Head of caudate nucleus (tissue), 42 donors: ENCODE measurements at places on chromosomes 13 and 19.

DNA sequence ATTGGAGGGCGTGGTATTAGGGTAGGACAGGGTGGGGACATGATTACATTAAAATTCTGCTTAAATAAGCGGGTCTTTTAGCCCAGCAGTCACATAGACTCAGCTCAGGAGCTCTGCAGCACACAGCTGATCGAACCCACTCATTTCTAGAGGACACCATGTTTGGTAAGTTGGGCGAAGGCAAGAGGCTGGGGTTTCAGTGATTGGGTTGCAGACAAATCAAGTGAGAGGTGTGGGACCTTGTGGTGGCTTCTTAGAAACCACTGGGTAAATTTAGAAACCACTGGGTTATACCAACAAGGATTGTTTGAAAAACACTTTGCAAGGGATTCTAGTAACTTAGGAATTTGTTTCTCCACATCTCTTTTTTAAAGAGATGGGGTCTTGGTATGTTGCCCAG lies at the start of gene LEUTX:
Gene LEUTX, plus strand, starts transcription at position 92 of the 400 bp plus-strand sequence. Its CDS starts 67 bp downstream, at position 159.
- no peak for DNase-seq

- no peak for DNase-seq
Observed at GRCh38 chr13:78198821-78199220, 280.2 kb upstream of the EDNRB start.

GRCh38 chr13:91593456-91593855 lies 195.0 kb downstream of the GPC5 start:
- no peak for DNase-seq

DNA sequence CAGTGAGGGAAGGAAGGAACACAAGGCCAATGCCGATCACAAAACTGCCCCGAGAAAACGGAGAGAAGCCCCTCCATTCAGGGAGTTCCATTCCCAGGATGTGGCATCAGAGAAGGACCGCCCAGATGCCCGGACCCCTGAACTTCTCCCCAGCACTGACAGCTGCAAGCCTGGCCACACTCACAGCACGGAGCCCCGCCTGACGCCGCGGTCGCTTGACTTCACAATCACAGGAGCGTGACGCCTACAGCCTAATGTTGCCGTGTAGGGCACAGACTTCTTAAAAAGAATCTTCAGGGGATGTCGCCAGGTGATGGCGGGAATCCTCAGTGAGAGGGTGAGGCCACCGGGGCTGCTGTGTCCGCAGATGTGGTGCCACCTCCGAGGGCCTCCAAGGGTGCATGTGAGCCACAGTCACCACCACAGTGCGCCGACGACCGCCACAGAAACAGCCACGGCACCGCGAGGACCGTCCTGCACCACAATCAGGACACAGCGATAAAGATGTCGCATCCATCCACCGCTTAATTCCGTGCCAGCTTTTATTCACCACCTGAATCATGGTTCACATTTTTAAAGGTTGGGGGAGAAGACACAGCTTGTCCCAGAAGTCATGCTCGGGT lies 77.2 kb downstream of the SPACA7 start:
- no peak for DNase-seq

GRCh38 chr19:8096071-8096470 lies 43.5 kb downstream of the CCL25 start:
- no peak for DNase-seq

DNA sequence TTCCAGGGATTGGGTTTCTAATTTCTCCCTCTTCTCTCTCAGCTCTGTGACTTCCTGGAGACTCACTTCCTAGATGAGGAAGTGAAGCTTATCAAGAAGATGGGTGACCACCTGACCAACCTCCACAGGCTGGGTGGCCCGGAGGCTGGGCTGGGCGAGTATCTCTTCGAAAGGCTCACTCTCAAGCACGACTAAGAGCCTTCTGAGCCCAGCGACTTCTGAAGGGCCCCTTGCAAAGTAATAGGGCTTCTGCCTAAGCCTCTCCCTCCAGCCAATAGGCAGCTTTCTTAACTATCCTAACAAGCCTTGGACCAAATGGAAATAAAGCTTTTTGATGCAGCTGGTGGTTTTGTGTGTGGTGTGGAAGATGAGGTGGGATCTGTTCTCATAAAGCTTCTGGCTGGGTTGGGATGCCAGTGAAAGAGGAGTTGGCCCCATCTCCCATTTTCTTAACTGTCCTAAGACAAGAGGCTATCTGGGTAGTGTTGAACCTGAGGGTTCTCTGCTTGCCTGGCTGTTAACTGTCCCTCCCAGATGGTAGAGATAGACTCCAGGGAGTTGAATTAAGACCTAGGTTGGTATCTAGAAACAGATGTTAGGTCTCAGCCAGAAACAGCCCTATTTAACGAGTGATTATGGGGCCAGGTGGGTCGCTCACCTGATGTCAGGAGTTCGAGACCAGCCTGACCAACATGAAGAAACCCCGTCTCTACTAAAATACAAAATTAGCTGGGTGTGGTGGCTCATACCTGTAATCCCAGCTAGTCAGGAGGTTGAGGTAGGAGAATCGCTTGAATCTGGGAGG lies 1.6 kb downstream of the FTL start:
- no peak for DNase-seq

GRCh38 chr13:33548069-33548468 lies 262.5 kb upstream of the STARD13 start:
- DNase-seq = no peak

- no peak for DNase-seq
Observed at GRCh38 chr19:15285896-15286591, 46.3 kb downstream of the BRD4 start.

GRCh38 chr13:43388282-43389034 lies 365.1 kb downstream of the DNAJC15 start:
- DNase-seq = no peak

- no peak for DNase-seq
Observed at GRCh38 chr13:43872181-43872580, 7.4 kb downstream of the CCDC122 start.

GRCh38 chr13:44732503-44733098 lies 156.5 kb upstream of the TSC22D1 start:
- no peak for DNase-seq

DNA sequence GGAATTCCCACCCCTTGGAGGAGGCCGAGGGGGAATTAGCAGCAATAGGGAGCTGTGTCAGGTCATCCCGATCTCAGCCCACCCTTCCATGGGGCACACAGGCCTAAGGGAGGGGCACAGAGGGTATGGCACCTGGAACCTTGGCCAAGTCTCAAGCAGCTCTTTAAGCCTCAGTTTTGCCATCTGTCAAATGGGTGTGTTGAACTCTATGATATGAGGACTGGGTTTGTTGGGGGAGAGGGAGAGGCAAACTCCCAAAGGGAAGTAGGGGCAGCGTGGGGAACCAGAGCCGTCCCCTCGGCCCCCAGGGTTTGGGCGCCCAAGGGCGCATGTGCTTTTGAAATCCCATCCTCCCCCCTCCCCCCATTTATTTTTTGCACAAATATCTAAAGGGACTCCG lies 49.7 kb downstream of the COLGALT1 start:
- DNase-seq = no peak

- no peak for DNase-seq
Observed at GRCh38 chr13:104900191-104900817, 1635.2 kb downstream of the EFNB2 start.

GRCh38 chr19:5943623-5944022 lies 29.6 kb downstream of the CAPS start:
- no peak for DNase-seq

DNA sequence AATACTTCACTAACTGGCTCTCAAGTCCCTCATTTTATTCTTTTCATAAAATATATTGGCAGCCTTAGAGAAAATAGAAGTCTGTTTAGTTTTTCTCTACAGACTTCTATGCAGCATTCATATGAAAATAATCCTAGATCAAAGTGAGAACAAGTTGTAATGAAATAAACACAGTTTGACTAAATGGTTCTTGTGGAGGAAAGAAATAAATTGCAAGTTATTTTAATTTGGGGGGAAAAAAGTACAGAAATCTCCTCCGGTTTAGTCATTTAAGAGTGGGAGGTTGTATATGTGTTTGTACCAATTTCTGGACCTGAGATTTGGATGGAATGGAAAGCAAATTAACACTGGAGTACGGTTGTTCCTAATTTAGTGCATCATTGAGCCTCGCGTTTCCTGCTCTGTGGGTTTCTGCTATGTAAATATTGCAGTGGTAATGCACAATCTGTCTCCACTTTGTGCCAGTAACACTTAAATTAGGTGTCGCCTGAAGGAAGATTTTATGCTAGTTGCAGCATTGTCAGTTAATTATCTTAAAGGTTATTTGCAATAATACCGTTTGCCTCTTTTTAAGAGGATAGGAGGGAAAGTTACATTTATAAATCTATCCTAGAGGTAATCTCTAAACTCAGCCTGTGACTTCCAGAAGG lies 100.2 kb downstream of the ZIC5 start:
- DNase-seq = no peak

GRCh38 chr19:5285955-5286354 lies 54.7 kb downstream of the PTPRS start:
- no peak for DNase-seq

- DNase-seq = no peak
Observed at GRCh38 chr19:19711306-19711933, 21.5 kb downstream of the ZNF14 start.

- DNase-seq = peak; percentile 10
Observed at GRCh38 chr13:29847501-29847983, 2.9 kb downstream of the UBL3 start.

GRCh38 chr19:54684527-54684926 lies 21.7 kb downstream of the LILRB4 start:
- no peak for DNase-seq

DNA sequence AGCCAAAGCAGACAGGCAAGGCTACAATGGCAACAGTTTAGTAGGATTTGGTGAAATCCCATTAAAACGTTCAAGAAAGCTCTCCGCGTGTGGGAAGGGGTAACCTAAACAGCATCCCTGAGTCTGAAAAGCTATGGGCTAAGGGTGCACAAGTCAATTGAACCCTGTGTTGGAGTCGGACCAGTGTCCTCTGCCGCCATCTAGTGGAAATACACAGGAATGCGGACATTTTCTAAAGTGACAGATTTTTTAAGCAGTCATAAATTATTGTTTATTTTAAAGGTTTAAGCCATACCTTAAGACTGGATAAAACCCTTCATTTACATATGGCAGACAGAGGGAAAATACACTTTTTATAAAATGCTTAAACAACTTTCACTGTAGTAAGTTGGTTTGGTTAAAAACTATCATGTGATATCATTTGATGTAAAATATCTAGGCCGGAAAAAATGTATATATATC lies 26.5 kb upstream of the LSM14A start:
- DNase-seq = no peak

DNA sequence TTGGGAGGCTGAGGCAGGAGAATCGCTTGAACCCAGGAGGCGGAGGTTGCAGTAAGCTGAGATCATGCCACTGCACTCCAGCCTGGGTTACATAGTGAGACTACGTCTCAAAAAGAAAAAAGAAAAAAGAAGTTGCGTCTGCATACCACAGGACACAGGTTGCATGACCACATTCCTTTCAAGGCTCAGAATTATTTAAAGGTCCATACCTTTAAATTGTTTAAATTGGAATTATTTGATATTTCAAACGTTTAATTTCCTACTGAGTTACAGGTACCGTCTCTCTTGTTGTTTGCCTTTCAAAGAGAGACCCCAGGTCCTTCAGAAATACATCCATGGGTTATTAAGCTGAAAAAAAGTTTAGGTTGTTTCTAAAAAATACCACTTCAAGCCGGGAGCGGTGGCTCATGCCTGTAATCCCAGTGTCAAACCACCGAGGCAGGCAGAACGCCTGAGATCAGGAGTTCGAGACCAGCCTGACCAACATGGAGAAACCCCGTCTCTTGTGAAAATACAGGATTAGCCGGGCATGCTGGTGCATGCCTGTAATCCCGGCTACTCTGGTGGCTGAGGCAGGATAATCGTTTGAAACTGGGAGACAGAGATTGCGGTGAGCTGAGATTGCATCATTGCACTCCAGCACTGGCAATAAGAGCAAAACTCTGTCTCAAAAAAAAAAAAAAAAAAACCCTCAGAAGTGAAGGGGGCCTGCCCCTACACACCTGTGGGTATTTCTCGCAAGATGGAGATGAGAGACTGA lies 18.6 kb downstream of the ZNF816 start:
- no peak for DNase-seq

DNA sequence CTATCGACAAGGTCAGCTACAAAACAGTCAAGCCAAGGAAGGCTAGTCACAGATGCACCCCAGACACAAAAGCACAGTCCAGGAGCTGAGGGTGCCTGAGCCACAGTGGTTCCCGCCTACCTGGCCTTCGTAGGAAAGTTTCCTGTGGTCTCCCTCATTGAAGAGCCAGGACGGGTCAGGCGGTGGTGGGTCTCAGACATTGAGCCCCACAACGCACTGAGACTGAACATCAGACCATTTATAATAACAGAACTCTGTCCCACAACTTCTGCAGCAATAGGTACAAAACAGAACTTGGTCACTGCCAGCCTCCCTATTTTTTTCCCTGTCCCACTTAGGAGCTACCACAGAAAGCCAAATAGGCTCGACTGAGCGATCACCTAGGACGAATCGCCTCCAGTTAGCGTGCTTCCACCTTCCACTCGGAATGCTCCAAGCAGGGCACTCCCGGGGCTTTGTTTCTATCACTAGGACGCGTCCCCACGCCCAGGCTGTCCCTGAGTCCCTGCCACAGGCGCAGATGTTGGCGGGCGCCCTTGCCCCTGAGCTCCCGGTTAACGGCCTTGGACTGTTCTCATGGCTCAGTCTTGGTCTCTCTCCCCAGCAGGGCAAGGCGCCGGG lies 640 bp upstream of the ZNF544 start:
- no peak for DNase-seq

DNA sequence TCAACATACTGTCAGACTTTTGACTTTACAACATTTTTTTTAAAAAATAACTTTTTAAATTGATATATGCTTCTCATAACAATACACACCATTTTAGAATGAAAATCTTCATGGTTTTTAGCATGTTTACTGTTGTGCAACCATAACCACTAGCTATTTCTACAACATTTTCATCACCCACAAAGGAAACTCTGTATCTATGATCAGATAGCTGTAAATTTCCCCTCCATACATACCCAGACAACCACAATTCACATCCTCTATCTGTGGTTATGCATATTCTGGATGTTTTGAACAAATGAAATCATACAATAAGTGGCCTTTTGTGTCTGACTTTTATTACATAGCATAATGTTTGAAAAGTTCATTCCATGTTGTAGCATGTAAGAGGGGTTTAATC lies 1666.0 kb downstream of the EFNB2 start:
- DNase-seq = no peak
